GM12892 (cell line): ENCODE measurements at places on chromosomes 4 and X.

DNA sequence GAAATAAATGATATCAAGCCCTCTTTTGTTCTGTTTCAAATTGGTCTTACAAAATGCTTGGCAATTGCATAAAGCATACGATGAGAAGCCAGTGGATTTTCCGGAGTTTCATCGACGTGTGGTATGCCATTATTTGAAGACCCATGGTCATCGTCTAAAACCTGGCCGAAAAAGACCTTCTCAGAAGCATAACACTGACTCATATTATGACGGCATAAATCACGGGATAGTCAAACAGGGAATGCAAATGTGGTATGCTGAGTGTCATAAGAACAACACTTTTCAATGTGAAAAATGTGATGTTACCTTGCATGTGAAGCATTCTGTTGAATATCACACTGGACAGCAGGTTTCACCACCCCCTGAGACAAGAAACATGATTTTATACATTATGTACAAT, 695.2 kb downstream of the GRXCR1 start:
- no peak for DNase-seq

DNA sequence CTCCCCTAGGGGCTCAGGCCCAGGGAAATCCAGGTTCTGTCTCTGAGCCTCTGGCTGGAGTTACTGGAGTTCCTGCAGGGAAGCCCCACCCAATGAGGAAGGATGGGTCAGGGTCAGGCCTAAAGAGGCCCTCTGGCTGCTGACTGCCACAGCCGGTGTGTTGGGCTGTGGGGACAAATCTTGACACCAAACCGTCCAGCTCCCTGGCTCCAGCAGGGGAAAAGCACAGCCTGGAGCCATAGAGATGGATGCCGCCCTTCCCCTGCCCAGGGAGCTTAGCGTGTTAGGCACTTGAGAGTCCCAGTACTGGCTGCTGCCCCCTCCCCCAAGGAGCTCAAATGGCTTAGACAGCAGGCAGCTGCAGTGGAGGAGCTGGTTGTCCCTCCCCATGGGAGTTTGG, 321.3 kb upstream of the LCORL start:
- no peak for DNase-seq

DNA sequence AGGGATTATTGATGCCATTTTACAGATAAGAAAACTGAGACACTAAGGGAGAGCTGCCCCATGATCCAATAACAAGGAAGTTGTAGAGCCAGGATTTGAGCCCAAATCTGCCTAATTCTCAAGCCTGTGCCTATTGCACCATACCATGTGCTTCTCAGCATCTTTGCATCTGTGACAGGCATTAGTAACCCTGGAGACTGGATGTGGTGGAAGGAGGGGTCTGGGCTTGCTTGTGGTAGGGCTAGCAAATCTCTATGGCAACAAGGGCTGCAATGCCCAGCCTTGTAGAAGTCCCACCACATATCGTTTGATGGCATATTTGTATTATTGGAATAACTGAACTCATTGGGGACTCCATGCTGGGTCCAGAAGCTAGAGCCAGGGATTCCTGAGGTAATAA, 58.1 kb downstream of the RTL5 start:
- DNase-seq, result no peak

DNA sequence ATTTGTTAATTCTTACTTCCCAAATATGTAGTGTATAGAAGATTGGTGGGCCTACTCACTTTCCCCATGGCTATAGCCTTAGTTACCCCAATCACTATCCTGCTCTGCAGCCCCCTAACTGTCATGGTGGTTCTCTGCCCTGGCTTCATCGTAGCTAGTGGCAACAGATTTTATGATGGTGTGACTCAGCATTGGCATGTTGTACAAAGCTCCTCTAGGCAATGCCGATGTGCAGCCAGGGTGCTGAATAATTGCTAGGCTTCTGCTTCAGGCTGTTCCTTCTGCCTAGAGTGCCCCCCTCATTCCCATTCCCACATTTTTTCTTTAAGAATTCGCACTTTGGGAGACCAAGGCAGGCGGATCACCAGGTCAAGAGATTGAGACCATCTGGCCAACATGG, 35.2 kb downstream of the AFF2 start:
- no peak for DNase-seq

DNA sequence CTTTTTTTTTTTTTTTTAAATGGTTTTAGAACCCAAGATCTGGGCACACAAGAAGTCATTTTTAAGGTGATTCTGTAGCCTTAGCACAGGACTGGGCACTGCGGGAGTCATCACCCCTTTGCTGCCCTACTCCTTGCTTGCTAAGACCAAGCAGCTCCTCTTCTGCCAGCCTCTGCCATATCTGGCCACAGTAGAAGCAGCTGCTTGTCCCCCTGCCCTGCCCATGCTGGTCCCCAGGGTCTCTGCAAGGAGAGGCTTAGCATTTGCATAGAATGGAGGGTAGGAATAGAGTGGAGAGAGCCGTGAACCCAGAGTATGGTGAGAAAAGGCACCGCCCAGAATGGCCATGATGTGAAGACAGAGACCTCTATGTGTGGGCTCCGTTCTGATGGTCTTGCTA, 109.3 kb downstream of the ADRA2C start:
- DNase-seq, result no peak

- DNase-seq, result no peak
Measured at GRCh38 chr4:169902658-169903345, 123.4 kb downstream of the MFAP3L start.

DNA sequence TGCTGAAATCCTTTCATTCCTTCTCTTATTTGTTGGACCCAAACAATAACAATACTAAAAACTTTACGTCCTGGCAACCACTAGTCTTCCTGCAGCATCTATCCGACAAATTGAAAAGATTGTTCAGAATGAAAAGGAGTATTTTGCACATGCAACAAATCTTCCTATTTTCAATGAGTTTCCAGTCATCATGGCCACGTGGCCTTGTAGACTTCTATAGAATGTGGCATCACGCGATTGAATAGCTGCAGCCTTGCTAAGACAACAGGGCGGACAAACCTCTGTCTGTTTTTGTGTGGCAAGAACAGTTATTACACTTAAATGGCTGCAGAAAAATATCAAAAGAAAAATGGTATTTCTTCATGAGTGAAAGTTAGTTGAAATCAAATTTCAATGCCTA, 297.9 kb upstream of the LCORL start:
- DNase-seq, result no peak

- no peak for DNase-seq
Measured at GRCh38 chrX:20432048-20432447, 165.3 kb upstream of the RPS6KA3 start.

- no peak for DNase-seq
Measured at GRCh38 chrX:48470110-48470832, at the start of gene SLC38A5. Gene SLC38A5, minus strand, starts transcription at chrX:48470260. Its CDS starts 2,336 bp downstream, at chrX:48467924.

- no peak for DNase-seq
Measured at GRCh38 chr4:159017323-159018026, 85.4 kb upstream of the RAPGEF2 start.

DNA sequence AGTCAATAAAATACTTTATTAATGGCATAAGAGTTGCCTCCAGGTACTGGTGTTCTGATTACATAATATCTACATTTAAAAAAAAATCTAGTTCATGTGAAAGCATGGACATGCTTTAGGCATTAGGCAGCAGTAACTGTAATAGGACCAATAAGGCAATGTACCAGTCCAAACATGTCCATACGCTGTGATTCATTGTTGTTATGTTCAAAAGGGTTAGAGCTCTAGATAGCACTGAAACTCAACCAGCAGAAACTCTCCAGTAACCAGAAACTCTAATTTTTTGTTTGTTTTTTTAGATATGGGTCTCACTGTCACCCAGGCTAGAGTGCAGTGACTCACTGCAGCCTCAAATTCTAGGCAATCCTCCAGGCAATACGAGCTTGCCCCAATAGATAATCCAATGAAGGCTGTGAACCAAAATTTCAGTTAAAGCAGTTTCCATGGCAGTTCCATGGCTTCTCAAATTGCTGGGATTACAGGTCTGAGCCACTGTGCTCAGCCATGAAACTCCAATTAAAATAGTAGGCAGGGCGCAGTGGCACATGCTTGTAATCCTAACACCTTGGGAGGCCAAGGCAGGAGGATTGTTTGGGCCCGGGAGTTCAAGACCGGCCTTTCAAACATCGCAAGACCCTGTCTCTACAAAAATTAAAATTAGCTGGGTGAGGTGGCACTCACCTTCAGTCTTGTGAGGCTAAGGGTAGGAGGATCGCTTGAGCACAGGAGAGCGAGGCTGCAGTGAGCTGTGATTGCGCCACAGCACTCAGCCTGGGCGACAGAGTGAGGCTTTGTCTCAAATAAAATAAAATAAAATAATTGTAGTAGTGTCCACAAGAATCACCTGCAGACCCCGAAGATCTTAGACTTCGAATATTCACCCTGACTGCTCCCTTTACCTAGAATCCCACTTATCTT, 36.3 kb downstream of the MGARP start:
- no peak for DNase-seq

DNA sequence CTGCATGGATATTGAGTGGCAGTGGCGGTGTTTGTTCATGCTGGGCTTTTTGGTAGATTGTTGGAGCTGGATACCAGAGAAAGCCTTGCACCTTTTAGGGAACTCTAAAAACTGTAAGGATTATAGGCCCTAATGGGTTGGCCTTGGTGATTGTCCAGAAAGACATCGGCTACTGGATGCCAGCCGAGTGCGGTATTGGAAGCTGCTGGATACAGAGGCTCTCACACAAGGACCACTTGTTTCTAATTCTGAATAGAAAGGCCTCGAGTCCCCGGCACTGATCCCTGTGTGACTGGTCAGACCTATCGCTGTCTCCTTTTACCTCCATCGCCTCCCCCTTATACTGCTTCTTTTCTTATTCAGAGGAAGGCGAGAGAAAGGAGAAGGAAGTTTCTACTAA, 27.3 kb upstream of the SCOC start:
- DNase-seq, result no peak

DNA sequence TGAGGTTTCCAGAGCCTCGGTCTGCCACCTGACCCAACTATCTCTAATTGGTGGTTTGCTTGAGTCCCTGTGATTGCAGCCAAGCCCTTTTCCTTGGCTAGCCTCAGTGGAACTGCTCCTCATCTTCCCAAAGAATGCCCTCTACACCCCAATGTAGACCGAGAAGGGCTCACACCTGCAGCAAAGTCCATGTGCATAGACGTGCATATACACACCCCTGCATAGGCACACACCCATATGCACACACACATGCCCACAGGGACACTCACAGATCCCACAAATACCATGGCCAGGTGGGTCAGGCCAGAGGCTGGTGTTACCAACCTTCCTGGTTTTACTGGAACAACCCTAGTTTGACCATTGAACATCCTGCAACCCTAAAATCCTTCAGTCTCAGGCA, 332 bp downstream of the AWAT2 start:
- DNase-seq, result no peak

- DNase-seq, result peak; percentile 29
Measured at GRCh38 chr4:2510351-2511259, 25.8 kb upstream of the FAM193A start.

GRCh38 chr4:151658959-151659600, 101.7 kb downstream of the GATB start:
- no peak for DNase-seq

DNA sequence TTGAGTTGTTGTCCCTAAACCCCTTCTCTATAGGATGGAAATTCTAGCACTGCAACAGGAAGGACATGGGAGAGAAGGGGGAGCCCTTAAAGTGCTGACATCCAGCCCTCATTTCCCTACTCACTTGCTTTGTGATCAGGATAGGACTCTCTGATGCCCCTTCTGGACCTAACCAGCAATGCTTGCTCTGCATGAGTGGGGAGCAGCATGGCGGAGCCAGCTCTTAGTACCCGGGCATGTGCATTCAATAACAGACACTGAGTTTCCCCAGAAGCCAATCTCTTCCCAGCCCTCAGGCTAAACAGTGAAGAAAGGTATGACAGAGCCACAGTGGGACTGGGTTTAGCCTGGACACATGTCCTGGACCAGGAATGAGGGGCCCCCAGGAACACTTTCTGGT, 14.0 kb downstream of the SOD3 start:
- DNase-seq, result no peak

GRCh38 chr4:7094916-7095315, 27.1 kb upstream of the GRPEL1 start:
- DNase-seq, result no peak

DNA sequence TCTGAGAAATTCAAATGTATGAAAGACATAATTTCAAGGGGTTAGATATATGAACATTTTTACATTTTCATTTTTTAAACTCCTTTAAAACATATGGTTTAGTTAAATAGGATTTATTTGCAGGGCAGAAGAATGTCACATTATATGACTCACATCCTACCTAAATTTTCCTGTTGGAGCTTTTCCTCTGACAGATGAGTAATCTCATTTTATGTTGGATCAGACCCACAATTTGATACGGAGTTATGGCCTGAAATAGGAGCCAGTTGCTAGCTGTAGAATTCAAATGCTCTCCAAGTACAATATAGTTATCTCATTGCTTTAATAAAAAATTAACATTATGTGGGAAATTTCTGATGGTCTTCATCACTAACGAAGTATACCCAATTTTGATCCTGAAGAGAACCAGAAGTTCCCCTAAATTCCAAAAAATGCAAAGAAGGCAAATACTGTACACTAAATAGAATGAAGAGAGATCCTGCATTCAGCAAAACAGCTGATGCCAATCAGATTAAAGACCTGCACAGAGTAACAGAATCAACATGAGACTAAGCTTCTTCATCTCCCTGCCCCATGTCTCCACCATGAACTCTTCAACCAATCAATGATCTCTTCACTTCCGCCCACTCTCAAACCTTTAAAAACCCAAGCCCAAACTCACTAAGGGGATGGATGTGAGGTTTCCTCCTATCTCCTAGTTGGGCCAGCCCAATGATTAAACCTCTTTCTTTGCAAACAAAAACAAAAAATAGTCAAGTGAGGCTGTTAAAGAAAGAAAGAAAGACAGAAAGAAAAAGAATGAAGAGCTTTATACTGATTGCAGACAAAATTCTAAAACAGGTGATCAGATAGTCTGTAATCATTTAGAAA, 10.9 kb upstream of the EXOSC9 start:
- DNase-seq, result no peak

DNA sequence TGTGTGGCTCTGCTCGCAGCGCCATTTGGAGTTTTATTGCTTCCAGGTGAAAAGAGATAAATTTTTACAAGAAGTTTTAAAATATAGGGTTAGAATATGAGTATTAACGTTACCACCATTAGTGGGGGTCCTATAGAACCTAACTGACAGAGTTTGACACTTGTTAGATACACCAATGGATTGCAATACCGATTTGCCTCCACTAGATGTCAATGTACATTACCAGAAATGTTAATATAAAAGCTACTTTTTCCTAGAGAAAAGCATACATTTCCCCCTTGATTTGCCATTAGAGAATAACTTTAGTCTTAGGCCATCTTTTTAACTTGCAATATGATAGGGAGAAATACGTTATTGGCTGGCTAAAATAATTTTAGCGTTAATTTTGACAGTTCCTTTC, 108.4 kb downstream of the LINC00632 start:
- no peak for DNase-seq

- no peak for DNase-seq
Measured at GRCh38 chr4:17511051-17511450, 839 bp downstream of the QDPR start.

- no peak for DNase-seq
Measured at GRCh38 chr4:84677995-84678394, 95.1 kb downstream of the CDS1 start.
